Stimulated activated CD4-positive, alpha-beta T cell treated with anti-CD3 and anti-CD28 coated beads, Interleukin-12 subunit alpha, Interleukin-12 subunit beta, amount 100 ng/mL, for 4 hours (primary cell): ENCODE measurements at places on chromosomes 7 and 10.
A peak's percentile ranks its signal among the peaks of the same experiment; 100 is the strongest.

- DNase-seq: no peak
Measured at GRCh38 chr7:106545275-106545674, 115.7 kb downstream of the CCDC71L start.

DNA sequence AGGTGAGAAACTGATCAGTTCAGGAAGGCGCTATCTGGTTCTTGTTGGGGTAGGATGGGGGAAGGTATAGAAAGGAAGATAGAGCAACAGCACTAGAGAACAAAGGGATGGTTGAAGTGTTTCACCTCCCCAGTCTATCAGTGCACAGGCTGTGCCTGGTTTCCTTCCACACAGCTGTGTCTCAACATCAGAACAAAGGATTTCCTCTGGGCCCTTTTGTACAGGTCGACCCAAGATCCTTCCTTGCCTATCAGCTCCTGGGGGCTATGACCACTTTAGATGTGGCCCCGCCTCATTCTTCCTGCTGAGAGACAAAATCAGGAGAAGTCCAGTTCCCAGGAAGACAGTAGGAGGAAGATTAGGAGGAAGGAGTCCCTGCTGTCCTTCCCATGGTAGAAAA is 65.6 kb downstream of the NAMPT start:
- DNase-seq: no peak

DNA sequence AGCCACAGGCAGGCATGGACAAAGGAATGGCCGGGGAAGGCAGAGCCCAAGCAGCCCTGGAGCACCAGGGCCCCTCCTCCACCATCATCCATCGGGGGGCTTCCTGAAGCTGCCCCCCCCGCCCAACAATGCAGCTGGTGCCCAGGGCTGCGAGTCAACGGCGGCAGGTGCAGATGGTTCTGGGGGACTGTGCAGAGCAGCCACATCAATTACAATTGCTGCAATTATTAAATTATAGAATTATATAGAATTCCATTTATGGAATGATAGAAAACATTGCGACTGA is 28.3 kb downstream of the EBF3 start:
- no peak for DNase-seq

DNA sequence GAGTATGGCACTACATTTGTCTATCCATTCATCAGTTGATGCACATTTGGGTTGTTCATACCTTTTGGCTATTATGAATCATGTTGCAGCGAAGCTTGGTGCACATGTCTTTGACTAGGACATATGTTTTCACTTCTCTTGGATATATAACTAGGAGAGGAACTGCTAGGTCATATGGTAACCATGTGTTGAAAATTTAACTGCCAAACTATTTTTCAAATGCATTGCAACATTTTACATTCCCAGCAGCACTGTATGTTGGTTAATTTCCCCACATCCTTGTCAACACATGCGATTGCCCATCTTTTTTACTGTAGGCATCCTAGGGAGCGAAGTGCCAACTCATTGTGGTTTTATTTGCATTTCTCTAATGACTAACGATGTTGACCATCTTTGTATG is 183.4 kb downstream of the PRKCQ start:
- DNase-seq: no peak

GRCh38 chr10:33365871-33366411 is 31.5 kb upstream of the NRP1 start:
- DNase-seq: peak; percentile 6

DNA sequence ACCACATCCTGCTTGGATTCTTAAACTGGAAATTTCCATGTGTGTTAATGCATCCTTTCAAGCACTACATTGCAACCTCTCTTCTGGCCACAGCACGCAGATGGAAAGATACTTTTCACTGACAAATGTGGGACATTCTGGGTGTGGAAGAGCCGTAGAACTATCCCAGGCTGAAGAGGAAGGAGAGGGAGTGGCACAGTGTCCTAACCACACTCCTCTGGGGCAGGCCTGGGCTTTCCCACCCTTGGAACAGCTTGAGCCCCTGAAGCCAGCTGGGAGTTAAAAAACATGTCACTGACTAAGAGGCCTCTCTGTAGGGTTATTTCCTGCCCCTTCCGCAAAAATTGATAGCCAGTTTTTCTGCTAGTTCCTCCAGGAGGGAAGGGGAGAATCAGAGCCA is 34.0 kb upstream of the DNMBP start:
- no peak for DNase-seq
